ENCODE measurements at places on chromosomes 2 and 18.
A peak's percentile ranks its signal among the peaks of the same experiment; 100 is the strongest.

DNA sequence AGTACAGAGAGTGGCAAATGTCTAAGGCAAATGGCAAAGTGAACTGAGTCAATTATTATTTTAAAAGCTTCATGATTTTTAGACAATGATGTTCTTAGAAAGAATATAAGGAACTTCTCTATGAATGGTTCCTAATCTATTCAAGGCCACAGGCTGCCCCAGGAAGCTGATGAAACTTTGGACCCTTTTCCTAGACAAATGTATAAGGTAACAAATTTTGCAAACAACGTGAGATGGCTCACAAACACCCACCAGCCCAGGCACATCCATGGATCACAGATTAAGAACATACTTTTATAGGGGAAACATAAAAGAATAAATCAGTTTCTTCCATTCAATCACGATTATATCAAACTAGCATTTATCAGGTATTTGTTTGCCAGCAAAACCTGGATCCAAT lies 659.0 kb downstream of the IRS1 start:
- DNase-seq, result no peak

GRCh38 chr18:25646971-25647370 lies 295.0 kb upstream of the ZNF521 start:
- DNase-seq, result peak; percentile 91

DNA sequence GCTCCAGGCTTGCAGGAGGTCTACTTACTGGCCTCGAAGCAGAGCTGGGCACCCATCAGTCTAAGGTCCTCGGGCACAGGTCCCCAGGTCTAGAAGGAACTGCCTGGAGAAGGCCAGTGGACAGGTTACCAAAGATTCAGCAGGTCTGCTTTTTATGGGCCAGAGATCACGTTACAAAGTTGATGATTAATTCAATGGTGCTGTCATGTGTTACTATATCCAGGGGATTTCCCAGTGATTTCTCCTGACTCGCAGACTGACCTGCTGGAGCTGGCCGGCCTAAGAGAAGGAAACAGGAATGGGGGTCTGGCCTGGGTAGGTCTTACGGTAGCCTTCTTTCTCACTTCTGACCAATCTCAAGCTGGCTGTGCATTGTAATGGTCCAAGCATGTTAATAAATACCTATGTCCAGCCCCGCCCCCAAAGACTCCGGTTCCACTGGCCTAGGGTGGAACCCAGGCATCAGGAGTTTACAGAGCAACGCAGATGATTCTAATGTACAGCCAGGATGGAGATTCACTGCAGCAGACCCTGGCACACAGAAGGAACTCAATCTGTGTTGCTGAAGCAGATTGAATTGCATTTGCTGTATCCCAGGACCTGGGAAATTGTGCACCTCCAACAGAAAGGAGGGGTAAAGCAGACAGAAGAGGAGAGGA lies at the start of gene NEURL3:
Gene NEURL3, minus strand, starts transcription at position 127 of the 659 bp plus-strand sequence. Its CDS starts 71 bp downstream, at position 56.
- DNase-seq, result peak; percentile 50

GRCh38 chr2:226743915-226744314 lies 55.7 kb downstream of the IRS1 start:
- no peak for DNase-seq

DNA sequence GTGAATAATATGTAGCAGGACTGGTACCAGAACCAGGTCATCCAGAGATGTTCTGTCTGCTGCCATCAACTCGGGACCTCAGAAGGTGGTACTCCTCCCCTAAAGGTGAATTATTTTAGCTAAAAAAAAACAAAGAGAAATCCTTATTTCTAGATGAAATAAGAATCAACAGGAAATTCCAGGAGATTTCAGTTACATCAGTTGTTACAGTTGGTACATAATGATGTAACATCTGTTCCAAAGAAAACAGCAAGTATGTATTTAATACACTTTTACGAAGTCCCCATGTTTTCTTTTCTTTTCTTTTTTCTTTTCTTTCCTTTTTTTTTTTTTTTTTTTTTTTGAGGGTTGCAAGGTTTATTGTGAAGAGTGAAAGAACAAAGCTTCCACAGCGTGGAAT lies 33.6 kb upstream of the CD28 start:
- DNase-seq, result no peak

DNA sequence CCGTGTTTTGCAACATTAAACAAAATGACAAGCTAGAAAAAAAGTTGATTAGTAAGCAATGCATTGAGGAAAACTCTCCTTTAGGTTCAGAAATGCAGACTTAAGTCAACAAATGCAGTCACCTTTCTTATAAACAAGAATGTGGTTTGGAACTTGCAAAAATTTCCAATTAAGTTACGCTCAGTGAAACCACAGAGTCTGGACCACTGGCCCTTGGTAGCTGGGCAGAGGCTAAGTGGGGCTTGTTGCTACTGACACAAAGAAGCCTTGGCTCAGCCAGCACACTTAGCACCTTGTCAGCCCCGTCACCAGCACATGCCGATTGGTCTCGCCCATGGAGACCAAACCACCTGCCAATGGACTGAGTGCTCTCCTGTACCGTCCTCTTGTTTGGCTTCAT lies 53.0 kb downstream of the SMIM21 start:
- no peak for DNase-seq

DNA sequence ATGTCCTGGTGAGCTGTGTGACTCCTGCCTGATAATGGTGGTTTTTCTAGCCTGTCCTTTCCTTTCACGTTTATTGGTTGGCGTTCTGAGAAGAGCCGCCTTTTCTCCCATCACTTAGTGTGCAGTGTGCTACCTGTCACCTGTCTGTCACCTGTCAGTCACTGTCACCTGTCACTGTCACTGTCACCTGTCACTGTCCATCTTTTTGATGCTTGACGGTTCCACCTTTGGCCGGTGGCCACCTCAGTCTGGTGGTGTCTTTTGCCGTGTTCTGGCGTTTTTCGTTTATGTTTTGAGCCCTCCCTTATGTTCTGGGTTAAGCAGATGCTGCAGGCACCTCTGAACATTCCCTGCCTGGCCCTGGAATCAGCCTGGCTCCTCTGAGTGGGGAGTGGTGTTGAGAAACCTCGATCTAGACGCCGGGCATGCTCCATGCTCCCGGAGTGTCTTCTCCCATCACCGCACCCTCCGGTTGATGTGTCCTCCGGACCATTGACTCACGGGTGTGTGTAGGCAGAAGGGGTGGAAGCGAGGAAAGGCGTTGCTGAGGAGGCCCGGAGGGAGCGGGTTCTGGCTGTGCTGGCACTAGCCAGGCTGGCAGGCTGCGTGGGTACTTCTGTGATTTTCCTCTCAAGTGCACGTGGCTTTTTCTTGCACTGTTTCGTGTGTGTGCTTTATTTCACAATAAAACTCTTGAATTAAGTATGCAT lies 20.7 kb downstream of the DTYMK start:
- peak; percentile 58 for DNase-seq
